HL-60 (cell line): ENCODE measurements at places on chromosomes 12 and 14.

DNA sequence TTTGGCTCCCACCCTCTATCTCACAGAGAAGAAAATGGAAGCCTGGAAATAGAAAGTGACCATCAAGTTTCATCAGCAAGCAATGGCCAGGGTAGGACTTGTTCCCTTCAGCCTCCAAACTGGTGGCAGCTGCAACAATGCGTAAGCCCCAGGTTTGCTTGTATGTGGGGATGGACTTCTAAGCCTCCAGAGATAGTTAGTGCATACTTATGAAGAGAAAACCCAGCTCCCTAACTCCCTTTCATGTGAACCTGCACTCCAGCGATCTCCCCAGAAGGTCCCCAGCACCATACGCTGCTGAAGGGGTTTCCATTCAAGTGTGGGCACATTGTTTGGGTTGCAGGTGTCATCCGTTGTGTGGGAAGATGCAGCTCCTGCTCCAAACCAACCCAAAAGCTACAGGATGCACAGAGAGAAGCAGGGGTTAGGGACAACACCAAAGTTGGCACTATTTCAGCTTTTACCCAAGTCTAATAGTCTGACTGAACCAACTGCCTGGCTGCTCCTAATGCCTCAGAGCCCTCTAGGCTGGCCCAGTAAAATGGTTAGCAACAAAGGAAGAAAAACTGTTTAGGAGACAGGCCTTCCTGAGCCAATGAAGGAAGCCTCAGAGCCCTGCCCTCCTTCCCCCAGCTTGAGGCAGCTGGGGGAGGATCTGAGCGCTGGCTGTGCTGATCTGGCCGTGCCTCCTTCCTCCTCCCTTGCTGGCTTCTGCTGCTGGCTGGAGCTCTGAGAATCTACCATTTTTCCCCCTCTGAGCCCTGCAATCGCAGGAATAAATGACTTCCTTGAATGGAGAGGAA, 12.3 kb downstream of the ZFP36L1 start:
- DNase-seq, result no peak

- no peak for DNase-seq
These were observed 189.2 kb downstream of the DAD1 start for GRCh38 chr14:22399776-22400175.

- DNase-seq, result no peak
These were observed 38.6 kb upstream of the ATF1 start for GRCh38 chr12:50725011-50725942.

DNA sequence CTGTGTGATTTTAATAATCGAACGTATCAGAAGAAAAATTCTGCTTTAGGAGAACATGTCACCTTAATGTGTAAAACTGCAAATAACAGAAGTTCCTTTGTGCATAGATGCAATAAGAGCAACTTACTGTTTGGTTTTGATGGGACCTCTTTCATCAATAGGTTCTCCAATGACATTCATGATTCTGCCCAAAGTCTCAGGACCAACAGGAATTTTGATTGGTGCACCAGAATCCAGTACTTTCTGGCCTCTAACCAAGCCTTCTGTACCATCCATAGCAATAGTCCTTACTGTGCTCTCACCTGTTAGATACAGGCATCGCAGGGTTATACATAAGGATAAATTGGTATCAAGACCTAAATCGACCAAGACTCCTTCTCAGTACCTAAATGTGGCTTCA, 1.1 kb downstream of the ATP5F1B start:
- DNase-seq, result no peak

GRCh38 chr12:68750506-68750905, 4.5 kb downstream of the SLC35E3 start:
- no peak for DNase-seq

GRCh38 chr14:63922696-63923421, 70.1 kb downstream of the SYNE2 start:
- no peak for DNase-seq

- DNase-seq, result no peak
These were observed 29.9 kb upstream of the CORO1C start for GRCh38 chr12:108761226-108761625.

DNA sequence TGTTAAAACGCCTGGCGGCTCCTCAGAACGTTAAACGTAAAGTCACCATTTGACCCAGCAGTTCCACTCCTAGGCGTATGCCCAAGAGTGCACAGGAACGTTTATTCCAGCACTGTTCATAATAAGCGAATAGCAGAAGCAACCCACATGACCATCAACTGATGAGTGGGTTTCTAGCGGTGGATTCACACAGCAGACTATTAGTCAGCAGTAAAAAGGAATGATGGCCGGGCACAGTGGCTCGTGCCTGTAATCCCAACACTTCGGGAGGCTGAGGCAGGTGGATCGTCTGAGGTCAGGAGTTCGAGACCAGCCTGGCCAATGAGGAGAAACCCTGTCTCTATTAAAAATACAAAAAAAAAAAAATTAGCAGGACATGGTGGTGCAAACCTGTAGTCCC, 22.4 kb upstream of the FBRSL1 start:
- DNase-seq, result no peak

DNA sequence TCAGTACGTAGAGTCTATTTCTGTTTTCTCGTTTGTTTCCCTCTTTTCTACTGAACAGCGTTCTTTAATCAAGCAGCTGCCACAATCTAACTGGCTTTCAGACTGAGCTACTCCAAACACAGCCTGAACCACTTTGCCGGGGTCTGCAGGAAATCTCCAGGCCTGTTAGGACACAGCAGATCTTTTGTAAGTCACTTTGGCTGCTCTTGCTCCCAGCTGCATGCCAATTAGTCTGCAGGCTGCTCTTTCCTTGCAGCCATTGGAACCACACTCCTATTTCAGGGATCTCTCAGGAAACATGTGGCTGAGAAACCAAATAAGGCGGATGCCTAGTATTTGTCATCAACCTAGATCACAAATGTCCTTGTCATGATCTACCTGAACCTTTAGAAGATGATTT, 73.6 kb downstream of the TMTC1 start:
- no peak for DNase-seq

DNA sequence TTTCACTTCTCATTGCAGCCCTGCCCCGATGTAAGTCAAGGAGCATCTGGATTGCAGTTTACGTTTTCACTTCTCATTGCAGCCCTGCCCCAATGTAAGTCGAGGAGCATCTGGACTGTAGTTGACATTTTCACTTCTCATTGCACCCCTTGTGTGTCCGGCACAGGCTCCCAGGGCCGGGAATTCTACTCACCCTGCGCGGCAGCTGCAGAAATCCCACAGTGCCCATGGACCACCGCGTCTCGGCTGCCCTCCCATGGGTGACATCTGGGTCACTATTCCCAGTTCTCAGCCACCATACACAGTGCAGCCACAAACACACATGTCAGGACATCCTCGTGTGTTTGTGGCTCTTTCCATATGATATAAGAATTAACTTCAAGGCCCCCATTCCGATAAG, 378.5 kb downstream of the ADGRD1 start:
- no peak for DNase-seq

- DNase-seq, result no peak
These were observed 54.3 kb upstream of the CIT start for GRCh38 chr12:119931402-119931801.

DNA sequence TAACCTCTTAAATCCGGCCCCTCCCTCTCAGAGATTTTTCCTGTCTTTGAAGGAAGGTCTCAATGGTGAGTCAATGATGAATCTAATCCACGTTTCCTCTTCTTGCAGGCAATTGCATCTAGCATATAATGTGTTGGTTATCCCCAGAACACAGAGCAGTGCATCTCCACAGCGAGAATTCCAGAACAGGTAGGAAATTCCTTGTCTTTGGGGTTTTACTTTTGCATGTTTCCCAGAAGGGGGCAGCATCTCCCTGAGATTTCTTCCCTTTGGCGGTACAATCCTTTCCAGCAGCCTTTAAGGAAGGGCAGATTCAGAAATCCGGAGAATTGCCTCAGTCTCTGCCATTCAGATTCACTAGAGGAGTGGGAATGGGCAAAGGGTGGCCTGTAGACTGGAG, 128.0 kb downstream of the KCNA5 start:
- no peak for DNase-seq

GRCh38 chr14:92997343-92998061, 74.6 kb downstream of the CHGA start:
- DNase-seq, result no peak

GRCh38 chr12:2876431-2877046, 435 bp downstream of the FOXM1 start:
- no peak for DNase-seq

DNA sequence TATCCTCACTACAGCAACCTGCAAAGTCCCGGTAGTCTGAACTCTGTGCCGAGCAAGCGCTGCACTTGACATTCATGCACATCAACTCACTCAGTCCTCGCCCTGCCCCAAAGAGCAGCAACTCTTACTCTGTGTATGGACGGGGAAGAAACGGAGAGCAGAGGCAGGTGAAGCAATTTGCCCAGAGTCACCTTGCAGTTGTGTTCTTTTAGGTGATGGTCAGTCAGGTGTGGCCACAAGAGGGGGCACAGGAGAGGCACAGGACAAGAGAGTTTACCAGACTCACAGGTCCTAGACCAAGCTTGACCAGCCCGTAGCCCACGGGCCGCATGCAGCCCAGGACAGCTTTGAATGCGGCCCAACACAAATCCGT, 39.1 kb downstream of the TSPAN11 start:
- no peak for DNase-seq

- DNase-seq, result no peak
These were observed 2.6 kb downstream of the EIF2B2 start for GRCh38 chr14:75005357-75005756.

DNA sequence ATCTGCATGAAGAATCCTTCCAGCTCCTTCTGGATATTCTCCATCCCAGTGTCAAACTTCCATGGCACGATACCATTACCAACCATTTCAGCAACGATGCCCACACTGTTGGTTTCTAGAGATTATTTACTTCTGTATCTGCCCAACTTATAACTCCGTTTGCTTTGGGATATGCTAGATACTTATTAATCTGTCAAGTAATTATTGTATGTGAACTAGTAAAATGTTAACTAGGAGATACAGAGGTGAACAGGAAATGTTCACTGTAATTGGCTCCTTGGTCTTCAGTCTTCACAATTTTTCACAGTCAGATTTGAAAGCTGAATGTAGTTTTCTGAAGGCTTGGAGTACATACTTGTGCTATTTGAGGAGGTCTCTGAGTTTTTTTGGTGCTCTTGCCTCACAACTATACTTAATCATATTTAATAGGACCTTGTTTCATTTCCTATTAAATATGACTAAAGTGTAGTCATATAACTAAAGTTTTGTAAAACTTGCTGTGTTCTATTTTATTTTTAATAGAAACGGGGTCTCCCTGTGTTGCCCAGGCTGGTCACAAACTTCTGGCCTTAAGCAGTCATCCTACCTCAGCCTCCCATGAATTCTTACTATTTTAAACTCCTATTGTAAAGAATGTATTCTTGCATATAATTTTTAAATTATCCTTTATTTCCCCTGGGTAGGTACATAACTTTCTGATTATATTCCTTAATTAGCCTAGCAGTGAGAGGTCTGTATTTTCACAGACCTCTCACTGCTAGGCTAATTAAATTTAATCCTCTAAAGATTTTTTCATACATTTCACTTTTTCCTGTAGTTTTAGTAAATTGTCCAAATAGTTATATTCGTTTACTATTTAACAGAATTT, 79.7 kb downstream of the FGD4 start:
- DNase-seq, result no peak

GRCh38 chr12:107478881-107479280, 206.7 kb upstream of the PWP1 start:
- DNase-seq, result no peak

GRCh38 chr12:47188576-47189441, 109.0 kb upstream of the AMIGO2 start:
- no peak for DNase-seq
